ENCODE measurements at places on chromosomes 5 and 9.

GRCh38 chr5:2718115-2718514 lies 33.4 kb downstream of the IRX2 start:
- DNase-seq = no peak

DNA sequence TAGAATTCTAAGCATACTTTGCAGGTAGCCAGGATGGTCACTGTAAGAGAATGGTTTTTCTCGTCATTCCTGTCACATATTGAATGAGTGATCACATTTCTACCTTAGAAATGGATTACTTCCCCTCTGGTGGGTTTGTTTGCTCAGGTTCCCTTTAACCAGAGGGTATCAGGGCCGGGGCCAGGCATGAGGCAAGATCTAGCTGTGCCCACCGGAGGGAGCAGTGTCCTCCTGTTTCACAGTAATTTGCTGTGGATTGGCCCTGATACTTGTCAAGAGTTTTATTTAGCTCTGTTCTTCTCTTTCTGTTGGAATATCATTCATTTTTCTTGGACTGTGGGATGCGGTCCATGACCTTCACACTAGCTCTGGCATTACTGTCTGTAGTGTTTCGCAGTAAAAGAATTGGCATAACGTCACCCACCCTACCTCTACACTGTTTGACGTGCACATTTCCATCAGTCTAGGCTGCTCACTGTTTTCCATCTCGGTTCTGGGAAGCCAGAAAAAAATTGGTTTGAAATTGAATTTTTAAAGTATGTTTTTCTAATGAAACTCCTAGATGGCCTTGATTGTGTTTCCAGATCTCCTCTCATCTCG lies 42.4 kb upstream of the ZBED3 start:
- peak; percentile 24 for DNase-seq

GRCh38 chr5:103174147-103174546 lies 54.0 kb downstream of the PPIP5K2 start:
- DNase-seq = no peak

- no peak for DNase-seq
These were observed 66.5 kb downstream of the PTCD2 start for GRCh38 chr5:72386639-72387038.

Data from OCI-LY7 (cell line).